ENCODE measurements at places on chromosomes 13 and 19.

DNA sequence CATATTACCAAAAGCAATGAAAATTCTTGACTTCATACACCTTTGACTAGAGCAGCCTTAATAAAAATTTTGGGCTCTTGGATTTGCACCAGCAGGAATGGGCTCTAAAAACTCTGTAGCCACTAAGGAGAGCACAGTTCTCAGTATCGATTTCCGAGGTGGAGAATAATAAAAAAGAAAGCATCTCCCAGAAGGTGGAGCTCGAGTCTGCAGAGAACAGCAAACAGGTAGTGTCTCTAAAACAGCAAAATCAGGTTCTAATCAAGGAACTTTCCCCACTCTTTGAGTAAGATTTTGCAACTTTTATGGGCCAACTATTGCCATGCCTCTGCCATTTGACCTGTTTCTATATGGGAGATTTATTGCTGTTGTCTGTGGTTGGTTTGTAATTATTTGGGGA, 258.7 kb upstream of the GPC6 start:
- no peak for DNase-seq

GRCh38 chr19:50387176-50387867, 3.2 kb downstream of the POLD1 start:
- no peak for DNase-seq

GRCh38 chr13:33252135-33252534, 33.4 kb downstream of the STARD13 start:
- DNase-seq = no peak

DNA sequence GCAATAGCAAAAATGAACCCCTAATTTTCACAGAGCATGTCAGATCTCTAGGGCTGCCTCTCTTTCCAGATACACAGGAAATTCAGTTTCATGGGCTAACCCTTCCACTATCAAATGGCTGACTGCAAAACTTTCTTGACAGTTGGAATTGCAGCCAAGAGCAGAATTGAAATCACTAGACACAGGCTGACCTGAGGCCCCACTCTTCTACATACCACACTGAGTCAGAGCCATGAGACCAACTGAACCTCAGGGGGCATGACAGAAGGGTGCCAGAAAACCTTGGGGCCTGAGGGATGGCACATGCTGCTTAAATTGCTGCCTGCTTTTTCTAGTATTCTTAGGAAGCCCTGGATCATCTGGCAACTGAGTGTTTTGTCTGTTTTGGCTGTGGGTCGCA, 1.7 kb upstream of the DLEU7 start:
- DNase-seq = no peak

DNA sequence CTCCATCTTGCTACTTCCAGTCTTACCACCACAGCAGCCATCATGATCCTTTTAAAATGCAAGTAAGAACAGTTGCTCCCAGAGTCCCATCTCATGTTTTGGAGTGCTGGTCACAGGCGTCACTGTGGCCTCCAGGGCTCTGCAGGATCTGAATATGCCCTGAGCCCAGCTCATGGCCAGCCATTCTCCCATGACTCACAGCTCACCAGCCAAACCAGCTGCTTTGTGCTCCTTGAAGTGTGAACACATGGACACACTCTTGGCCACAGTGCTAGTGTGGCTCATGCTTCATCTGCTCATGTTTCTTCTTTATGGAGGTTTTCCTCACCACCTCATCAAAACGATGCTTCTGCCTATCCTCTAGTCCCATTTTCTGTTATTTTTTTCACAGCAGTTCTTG, 466.5 kb downstream of the UQCRFS1 start:
- no peak for DNase-seq

DNA sequence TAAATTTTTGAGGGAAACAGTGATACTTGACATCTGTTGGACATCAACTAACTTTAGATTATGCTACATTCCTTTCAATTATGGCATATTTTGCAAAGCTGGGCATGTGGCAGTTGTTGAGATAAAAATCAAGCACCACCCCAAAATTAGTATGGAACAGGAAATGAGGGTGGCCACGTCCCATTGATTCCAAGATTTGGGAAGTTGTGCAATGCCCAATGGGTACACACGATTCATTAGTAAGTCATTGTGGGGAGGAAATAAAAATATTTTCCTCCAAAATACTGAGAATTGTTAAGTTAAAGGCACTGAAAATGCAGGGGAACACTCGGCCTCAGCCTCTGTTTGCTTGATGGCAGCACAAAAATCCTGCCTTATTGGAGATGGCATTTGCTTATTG, 7.6 kb downstream of the ERICH6B start:
- no peak for DNase-seq

- no peak for DNase-seq
These were observed 32.9 kb downstream of the SERTM1 start for GRCh38 chr13:36706755-36707154.

DNA sequence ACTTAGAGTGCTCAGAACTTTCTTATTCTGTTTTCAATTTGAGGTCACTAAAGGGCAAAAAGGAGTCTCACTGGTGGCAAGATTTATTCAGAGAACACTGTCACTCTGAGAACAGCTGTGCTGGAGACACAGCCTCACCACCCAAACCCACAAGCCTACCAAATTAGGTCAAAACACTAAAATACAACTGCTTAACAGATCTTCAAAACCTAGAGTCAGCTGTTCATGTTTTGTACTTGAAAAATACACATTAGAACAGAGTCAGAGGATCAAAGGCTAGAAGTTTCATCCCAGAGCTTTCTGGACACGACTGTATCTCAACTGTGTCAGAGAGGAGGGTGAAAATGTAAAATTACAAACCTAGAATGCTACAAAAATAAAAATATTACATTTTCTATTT, 89.3 kb downstream of the MIPEP start:
- no peak for DNase-seq

DNA sequence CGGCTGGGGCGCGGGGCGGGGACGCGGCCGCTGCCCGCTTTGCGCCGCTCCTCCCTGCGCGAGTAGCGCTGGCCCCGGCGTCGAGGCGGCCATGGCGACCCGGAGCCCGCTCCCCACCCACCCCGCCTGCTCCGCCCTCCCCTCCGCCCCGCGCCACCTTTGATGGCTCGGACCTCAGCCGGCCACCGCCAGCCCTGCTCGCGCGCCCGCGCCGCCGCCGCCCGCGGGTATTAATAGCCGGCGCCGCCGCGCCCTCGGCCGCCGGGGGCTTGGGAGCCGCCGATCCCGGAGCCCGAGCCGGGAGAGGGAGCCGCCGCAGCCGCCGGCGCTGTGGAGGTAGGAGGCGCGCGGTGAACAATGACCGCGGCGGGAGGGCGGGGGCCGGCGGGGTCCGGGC, 261 bp downstream of the FARP1 start:
- DNase-seq = no peak

DNA sequence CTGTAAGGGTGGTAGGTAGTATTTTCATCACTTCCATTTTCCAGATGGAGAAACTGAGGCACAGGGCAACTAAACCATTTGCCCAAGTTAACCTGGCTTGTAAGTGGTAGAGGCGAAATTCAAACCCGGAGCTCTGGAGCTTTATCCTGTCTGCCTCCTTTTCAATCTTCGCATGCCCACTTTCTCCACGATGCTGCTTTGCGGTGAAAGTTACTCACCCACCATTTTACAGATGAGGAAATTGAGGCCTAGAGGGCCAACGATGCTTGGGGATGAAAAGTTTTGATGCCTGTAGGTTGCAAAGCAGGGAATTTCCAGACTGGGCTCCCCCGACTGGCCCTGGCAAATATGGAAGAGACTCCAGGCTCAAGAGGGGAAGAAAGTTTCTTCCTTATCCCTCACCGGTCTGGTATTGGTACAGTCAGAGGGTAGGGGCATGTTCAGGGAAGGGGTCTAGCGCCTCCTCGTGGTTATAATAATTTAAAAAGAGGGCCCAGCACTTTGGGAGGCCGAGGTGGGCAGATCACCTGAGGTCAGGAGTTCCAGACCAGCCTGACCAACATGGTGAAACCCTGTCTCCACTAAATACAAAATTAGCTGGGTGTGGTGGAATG, 1.9 kb upstream of the SH2D3A start:
- no peak for DNase-seq

DNA sequence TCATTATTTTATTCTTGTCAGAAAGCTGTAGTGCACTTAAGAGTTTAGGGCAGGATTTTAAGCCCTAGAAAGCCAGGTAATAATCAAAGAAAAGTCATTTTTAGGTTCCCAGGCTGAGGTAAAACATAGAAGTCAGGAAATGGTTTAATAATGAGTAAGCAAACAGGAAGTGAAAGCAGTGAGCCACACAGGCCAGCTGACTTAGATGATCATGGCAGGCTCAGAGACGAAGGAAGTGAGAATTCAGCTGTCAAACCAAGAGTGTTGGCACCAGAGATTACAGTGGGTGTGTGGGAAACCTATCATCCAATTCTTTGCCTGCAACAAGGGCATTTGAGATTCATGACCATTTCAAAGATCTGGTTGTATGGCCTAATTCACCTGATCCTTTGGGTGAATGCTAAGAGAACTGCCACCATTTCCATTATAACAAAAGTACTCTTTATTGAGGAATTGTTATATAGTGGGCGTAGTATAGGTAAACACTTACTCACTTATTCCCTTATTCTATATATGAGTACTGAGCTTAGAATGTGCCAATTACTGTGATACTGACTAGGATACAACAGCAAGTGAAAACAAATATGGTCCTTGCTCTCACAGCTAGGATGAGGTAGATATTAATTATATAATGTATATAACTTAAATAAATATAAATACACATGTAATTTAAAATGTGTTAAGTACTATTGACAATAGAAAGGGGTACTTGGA, 103.7 kb upstream of the EDNRB start:
- DNase-seq = no peak

- DNase-seq = no peak
These were observed 1556.0 kb downstream of the EFNB2 start for GRCh38 chr13:104979281-104980030.

GRCh38 chr13:24187185-24187584, 26.7 kb downstream of the SPATA13 start:
- no peak for DNase-seq

- no peak for DNase-seq
These were observed 92.5 kb downstream of the PTPRS start for GRCh38 chr19:5247957-5248705.

GRCh38 chr19:35805526-35806102, 7.0 kb downstream of the PRODH2 start:
- no peak for DNase-seq

GRCh38 chr13:32845952-32846950, 170.0 kb upstream of the KL start:
- no peak for DNase-seq

DNA sequence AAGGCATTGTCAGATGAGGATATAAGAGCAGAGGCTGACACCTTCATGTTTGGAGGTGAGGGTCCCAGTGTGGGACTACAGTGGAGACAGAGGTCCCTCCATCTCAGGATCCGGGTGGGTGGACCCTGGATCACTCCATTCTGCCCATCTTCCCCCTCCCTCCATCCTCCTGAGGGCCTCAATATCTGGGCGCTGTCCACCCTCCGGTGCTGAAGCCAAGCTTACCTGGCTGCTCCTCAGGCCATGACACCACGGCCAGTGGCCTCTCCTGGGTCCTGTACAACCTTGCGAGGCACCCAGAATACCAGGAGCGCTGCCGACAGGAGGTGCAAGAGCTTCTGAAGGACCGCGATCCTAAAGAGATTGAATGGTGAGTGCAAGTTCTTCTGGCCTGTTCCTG, 11.9 kb downstream of the CYP4F12 start:
- no peak for DNase-seq

DNA sequence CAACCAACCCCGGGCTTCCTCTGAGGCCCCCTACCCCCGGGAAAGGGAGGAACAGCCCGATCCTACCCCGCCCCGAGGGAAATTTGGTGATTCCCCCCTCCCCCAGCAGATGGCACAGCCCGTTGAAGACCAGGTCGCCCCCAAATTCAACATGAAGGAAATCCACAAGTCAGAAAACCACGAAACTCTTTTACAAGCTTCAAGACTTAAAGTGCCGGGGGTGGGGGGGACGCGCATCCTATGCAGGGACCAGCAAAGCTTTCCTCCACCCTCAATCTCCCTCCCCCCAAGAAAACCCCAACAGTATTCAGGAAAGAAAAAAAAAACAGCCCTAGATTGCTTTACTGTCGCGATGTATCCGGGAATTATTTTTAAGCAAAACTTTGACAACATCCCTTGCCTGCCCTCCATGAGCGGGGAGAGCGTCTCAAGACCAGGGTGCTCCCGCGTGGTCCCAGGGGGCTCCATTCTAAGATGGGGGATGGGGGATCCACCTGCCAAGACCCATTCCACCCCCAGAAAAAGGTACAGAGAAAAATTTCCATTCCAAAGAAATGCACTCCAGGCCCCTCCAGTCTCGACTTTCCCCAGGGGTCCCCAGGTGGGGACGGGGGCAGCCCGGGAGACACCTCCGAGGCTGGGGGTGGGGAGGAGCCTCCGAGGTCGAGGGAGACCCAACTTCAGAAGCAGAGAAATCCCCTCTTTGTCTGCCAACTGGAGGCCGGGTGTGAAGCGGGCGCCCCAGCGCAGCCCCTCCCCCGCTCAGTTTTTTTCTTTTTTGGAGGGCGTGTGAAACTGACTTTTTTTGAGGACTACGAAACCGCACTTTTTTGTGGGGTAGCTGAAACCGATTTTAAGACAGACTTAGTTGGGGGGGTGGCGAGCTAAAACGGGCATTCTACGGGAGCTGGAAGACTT, 1.5 kb downstream of the TCF3 start:
- no peak for DNase-seq

- DNase-seq = no peak
These were observed 68.8 kb downstream of the COL4A1 start for GRCh38 chr13:110237875-110238817.

DNA sequence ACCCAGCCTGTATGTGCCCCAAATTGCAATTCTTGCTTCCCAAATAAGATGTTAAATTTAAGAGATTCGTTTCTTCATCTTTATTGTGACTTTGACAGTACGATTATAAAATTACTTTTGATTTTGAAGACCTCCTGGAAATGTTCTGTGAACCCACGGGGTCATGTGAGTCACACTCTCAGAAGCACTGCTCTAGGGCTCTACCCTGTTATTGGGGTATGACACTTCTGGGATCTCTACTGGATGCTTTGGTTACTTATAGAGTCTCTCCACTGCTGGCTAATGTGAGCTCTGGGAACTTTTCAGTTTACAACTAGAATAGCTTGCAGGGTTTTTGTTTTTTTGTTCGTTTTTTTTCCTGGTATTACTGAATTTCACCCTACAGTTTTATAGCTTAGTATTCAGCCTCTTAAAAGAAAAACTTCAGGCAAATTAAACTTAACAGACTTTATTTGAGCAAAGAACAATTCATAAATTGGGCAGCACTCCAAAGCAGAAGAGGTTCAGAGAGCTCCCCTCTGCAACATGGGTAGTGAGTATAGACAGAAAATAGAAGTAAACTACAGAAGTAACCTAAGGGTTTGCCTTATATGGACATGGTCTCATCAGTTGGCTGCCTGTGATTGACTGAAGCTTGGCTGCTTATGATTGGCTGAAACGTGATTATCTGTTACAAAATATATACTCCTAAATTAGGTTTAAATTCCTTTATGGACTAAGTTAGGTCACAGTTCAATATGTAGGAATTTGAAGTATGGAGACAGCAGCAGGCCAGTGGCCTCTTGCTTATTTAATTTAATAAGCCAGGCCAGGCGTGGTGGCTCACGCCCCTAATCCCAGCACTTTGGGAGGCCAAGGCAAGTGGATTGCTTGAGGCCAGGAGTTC, 28.5 kb upstream of the PSPC1 start:
- DNase-seq = no peak

- no peak for DNase-seq
These were observed 75.9 kb upstream of the RNF113B start for GRCh38 chr13:98252931-98253470.

GRCh38 chr13:62997696-62998095, 1582.0 kb upstream of the PCDH20 start:
- no peak for DNase-seq
